Hematopoietic multipotent progenitor cell treated with erythropoietin and hydrocortisone succinate and interleukin-3 and kit ligand, for 8 days (in vitro differentiated cells): ENCODE measurements at places on chromosomes 1 and 21.

DNA sequence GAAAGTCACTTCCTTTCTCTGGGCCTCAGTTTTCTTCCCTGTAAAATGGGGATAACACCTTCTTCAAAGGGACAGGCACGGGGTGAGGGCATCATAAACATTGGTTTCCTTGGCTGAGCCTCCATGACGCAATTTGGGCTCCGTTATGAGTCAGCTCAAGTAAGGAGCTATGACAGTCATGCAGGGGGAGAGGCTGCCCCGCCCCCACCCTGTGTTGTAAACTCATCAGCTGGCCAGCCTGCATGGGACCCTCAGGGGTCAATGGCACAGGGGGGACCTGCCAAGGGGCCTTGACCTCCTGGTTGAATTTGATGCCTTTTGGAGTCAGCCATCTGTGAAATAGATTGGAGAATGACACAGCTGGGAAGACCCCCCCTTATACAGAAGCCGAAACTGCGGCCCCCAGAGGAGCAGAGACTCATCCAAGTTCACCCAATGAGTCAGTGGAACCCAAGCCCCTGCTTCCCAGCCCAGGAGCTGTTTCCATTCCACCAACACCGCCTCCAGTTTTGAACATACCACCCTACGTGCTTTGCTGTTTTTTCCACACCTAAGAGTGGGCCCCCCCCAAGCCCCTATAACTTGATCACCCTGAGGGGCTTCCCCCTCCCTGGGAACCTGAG, 36.8 kb upstream of the RUNX3 start:
- no peak for DNase-seq

DNA sequence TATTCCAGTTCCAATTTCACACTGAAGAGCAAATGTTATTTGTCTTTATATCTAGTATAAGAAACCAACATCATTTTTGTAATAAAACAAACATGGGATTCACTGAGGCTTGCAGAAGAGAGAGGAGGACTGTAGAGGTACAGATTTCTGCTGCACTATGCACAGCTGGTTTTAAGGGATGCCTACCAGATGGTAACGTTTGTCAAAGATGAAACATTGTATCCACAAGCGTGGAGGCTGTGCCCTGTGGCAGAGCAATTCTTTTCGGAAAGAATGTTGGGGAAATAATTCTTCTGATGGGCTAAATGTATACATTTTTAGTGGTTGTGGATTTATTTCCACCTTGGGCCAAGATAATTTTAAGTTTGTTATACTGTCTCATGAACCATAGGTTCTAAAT, 272.4 kb downstream of the DUSP10 start:
- DNase-seq, result no peak

DNA sequence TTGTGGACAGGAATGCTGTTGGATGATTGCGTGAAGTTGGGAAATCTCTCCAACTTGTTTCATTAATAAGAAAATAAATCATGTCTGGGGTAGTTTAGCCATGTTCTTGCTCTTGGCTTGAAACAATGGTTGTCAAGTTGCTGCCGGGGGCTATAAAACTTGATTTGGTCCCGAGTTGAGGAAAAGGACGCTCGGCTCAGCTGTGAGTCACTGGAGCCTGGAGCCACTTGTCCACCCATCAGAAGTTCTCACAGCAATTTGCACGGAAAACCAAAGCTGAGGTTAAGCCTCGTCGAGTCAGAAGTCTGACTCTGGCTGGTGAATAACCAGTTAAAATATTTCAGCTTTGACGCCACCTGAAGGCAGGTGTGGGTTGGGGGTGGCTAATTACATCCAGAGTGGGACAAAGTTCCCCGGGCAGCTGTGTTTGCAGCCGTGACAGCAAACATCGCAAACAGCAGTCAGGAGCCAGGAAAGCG, 19.7 kb upstream of the RIPK4 start:
- no peak for DNase-seq

GRCh38 chr1:206887701-206888100, 9.5 kb upstream of the IL24 start:
- no peak for DNase-seq

DNA sequence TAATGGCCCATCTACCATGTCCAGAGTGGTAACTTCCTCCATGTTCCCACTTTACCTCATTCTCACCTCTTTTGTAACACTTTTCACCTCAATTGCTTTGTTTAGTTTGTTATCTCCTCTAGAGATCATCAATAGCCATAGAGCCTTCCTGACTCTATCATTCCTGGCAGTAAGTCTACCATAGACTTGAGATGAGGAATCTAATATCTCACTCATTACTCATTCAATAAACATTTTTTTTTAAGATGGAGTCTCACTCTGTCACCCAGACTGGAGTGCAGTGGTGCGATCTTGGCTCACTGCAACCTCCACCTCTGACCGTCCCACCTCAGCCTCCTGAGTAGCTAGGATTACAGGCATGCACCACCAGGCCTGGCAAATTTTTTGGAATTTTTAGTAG, 7.1 kb downstream of the NMNAT2 start:
- DNase-seq, result no peak

- DNase-seq, result no peak
Observed at GRCh38 chr1:89001510-89001909, 9.1 kb upstream of the KYAT3 start.

GRCh38 chr21:35077975-35078374, 28.9 kb upstream of the RUNX1 start:
- DNase-seq, result no peak

DNA sequence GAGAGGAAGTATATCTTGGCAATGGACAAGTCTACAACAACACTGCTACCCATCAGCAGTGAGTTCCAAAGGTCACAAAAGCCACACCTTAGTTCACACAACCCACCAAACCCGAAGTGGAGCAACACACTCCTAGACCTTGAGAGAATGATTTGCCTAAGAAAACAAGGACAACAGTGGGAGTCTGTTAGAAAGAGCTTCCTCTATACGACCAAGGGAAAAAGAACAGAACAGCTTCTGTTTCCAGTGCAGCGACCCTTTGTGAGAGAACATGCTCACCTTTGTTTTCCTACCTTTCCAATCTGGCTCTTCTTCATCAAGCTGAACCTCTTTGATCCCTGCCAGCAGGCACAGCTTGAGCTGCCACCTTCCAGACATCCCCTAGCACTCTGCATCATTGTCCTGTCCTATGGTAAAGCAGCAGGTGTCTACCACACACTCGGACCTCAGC, 56.7 kb upstream of the PALMD start:
- DNase-seq, result no peak

GRCh38 chr1:215932558-215932957, 365.5 kb downstream of the KCTD3 start:
- no peak for DNase-seq

DNA sequence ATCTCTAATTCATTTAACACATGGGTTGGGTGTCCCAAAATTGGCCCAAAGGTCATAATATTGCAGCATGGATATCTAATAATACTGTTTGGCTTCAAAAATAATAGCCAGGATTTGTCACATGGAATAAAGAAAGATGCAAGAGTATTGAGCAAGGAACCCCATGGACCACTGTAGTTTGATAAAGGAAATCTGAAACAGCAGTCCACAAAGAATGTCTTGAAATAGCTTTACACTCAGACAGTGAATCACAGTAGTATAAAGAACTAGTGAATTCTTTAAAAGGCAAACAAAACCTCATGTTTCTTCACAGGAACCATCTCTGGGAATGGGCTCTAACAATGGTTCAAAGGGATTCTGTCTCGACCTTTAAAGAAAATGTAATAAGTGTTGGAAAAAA, 576.1 kb upstream of the ZRANB2 start:
- DNase-seq, result no peak

- peak; percentile 90 for DNase-seq
Observed at GRCh38 chr1:42913426-42914091, 45.1 kb downstream of the SLC2A1 start.

GRCh38 chr1:237566581-237566980, 324.1 kb downstream of the ZP4 start:
- no peak for DNase-seq

- no peak for DNase-seq
Observed at GRCh38 chr1:204146309-204146708, 5.5 kb downstream of the ETNK2 start.

- DNase-seq, result no peak
Observed at GRCh38 chr1:212401042-212401441, 13.6 kb downstream of the PACC1 start.

DNA sequence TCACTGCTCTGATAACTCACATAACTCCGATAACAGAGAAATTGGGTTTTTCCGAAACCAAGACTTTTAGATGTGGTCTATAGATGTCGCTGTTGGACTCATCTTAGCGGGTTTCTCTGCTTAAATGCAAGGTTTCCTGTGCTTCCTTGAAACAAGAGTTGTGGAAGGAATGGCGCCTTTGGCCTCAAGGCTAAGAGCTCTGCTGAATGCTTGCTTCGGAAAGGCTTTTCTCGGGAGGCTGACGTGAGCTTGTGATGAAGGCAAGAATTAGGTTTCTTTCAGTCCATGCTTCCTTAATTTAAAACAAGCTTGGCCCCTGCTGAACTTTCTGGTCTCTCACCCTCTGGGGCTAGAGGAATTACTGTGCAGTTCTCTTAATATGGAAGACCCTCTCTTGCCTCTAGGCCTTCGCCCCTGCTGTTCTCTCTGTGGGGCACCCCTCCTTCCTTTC, 113.5 kb downstream of the MAP3K21 start:
- DNase-seq, result peak; percentile 61

- no peak for DNase-seq
Observed at GRCh38 chr1:13541435-13542215, 27.8 kb upstream of the LRRC38 start.

DNA sequence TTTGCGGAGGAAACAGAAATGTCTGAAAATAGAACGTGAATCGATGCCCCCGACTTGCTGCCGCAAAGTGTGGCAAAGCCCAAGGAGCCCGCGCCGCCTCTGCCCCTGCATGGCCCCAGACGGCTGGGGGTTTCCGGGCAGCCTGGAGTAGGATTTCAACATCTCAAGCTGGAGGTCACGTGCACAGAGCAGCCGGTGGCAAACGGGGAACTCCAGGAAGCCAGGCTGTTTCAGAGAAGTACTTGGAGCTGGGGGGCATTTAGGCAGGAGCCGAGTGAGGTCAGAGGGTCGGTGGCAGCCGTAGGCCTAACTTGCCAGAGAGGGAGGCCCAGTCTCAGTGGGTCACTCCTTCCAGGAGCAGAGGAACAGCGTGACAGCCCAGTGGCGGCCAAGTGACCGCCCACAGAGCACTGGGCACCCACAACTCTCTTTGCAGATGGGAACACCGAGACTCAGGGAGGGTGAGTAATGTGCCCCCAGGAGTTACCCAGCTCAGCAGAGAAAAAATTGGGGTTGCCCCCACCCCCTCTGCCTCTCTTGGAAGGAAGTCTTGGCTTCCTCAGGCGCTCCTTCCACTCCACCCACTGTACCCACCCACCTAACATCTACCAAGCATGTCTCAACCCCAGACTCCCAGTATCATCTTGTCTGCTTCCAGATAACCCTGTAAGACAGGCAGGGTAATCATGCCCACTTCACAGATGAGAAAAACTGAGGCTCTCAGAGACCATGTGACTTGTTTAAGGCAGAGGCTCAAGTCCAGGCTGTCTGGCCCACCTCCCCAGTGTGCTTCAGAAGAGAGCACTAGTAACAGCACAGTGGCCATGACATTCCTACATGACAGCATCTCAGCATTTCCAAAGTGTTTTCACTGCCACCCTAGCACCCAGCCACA, 179.4 kb downstream of the HIVEP3 start:
- peak; percentile 11 for DNase-seq

DNA sequence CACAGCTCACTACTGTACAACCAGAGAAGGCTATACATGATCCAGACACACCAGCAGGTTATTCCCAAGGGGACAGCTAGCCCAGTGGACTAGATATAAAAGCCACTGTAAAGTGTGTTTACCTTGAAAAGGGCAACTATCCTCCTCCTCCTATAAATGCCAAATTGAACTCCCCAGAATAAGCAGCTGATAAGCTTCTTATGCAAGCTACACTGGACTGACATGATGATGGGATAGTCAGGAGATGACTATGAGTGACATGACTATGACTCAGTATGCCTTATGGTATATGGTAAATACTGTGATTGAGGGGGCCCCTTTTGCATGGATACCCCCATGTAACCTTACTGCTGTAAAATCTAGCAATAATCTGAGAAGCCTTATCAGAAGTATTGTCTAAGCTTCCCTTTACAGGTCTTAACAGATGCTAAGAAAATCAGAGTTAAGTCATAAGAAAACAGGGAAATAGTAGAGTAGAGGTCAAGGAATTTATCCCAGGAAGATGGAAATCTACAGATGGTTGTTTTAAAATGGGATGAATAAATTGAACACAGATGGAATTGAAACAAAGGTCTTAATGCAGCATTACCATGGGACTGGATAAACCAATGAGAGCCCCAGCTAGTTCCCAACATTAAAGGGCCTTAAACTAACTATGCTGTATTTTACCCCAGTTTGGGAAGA, 55.8 kb downstream of the TRIM33 start:
- DNase-seq, result no peak

- DNase-seq, result no peak
Observed at GRCh38 chr1:14926229-14926628, 227.3 kb upstream of the TMEM51 start.

DNA sequence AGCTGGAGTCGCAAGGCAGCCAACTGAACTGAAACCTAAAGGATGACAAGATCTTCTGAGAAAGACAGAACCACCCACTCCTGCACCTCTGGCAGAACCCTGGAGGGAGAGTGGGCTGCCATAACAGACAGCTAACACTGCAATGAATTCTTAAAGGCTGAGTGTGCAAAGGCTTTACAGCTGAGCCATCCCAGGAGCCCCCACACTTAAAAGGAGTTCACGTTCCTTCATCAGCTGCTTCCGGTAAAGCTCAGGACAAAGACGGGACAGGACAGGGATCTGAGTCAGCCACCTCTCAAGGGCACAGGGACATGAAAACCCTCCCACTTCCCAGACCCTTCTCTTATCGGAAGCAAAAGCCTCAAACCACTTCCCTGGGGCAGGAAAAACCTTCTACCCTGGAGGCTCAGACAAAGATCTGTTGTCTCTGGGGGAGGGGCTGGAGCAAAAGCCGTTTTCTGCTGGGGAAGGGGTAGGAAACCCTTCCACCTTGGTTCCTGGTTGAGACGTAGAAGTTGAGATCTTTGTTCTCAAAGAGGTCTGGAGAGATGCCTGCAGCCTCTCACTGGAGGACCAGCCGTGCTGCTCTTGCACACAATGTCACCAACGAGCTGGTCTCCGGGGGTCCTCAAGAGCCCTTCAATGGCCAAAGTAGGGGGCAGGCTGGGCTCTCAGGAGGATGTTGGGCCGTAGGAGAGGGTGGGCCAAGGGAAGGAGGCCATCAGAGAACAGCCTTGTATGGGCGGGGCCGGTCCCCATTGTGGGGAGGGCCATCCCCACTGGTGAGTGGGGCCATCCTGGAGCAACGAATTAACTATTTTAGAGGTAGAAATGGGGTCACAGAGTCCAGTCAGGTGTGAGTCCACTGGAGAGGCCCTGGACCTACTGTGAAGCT, 452.4 kb downstream of the PTPRU start:
- DNase-seq, result no peak

DNA sequence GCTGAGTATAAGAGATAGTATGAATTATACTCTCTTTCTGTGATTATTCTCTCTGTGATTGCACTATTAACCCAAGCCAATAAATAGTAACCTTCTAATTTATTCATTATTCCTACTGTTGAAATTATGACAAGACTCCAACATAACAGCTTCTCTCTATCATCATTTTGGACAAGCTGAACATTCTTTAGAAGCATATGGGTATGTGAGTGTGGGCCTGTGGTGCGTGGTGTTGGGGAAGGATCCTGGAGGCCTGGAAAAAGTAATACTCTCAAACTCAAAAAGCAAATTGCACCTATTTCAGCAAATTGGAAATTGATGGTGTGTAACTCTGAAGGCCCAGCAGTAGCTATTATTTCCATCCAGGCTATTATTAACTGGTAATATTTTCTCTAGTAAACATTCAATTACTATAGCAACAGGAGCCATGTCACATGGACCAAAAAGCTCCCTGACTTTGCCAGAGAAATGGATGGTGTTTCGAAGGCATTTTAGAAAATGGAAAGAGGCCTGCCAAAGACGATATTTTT, 502.8 kb downstream of the LTN1 start:
- no peak for DNase-seq
